ENCODE measurements at places on chromosomes 2 and 18.

DNA sequence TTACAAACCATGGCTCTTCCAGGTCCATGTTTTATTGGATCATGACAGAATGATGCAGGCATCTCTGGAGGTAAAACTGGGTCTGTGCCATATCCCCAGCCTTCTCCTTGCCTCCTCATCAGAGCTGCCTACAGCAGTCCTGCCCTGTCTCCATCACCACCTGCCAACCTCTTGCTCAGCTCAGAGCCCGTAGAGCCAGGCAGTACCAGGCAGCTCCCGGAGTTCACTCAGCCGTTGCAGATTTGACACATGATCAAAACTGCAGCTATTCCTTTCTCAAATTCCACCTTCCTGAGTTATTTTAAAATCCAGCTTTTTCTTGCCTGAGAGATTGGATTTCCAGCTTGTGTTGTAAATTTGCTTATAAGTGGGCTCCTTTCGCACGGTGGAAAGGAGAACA, 218.2 kb upstream of the CELF4 start:
- DNase-seq = no peak

GRCh38 chr18:46630160-46630559, 26.9 kb downstream of the LOXHD1 start:
- peak; percentile 13 for DNase-seq

GRCh38 chr2:12498704-12499103, 218.0 kb upstream of the TRIB2 start:
- no peak for DNase-seq

DNA sequence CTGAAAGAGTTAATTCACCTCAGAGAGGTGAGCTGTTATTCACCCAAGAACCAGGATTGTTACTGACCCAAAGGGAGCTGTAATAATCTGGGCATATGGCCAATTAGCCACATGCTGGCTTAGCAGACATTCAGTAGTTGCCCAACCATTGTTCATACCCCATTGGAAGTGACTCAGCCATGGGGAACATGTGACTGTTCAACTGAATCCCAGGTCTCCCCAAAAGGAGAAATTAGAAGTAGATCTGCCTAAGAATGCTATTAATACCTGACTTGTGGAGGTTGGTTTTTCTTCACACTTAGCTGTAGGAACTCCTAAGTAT, 272.6 kb upstream of the UBE2E3 start:
- DNase-seq = no peak

- DNase-seq = no peak
Observed at GRCh38 chr2:83459456-83459855, 999.6 kb downstream of the SUCLG1 start.

GRCh38 chr2:73979021-73979420, 5.7 kb upstream of the TET3 start:
- DNase-seq = peak; percentile 72

- DNase-seq = no peak
Observed at GRCh38 chr18:34929336-34929780, 111.9 kb upstream of the MAPRE2 start.

GRCh38 chr2:182435754-182436153, 8.9 kb upstream of the PDE1A start:
- DNase-seq = no peak

GRCh38 chr2:132909427-132909826, 239.4 kb upstream of the LYPD1 start:
- DNase-seq = no peak

- DNase-seq = no peak
Observed at GRCh38 chr2:232674491-232674890, 22.6 kb upstream of the GIGYF2 start.

GRCh38 chr2:176078541-176079284, 5.0 kb downstream of the EVX2 start:
- DNase-seq = no peak

GRCh38 chr18:22447792-22448191, 30.1 kb upstream of the CTAGE1 start:
- no peak for DNase-seq

DNA sequence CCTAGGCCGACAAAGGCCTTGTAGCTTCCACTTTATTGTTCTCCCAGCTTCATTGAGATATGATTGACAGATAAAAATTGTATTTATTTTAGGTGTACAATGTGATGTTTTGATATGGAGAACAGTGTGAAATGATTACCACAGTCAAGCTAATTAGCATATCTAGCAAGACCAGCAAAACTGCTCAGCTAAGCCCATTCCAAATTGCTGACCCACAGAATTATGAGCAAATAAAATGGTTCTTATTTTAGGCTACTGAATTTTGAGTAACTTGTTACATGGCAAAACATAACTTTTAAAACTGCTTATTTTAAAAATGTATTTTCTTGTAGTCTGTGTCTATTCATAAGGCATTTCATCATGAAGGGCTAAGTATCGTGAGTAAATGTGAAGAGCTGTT, 8.6 kb upstream of the SELENOI start:
- DNase-seq = no peak

- no peak for DNase-seq
Observed at GRCh38 chr2:223696719-223697118, 94.6 kb upstream of the SCG2 start.

DNA sequence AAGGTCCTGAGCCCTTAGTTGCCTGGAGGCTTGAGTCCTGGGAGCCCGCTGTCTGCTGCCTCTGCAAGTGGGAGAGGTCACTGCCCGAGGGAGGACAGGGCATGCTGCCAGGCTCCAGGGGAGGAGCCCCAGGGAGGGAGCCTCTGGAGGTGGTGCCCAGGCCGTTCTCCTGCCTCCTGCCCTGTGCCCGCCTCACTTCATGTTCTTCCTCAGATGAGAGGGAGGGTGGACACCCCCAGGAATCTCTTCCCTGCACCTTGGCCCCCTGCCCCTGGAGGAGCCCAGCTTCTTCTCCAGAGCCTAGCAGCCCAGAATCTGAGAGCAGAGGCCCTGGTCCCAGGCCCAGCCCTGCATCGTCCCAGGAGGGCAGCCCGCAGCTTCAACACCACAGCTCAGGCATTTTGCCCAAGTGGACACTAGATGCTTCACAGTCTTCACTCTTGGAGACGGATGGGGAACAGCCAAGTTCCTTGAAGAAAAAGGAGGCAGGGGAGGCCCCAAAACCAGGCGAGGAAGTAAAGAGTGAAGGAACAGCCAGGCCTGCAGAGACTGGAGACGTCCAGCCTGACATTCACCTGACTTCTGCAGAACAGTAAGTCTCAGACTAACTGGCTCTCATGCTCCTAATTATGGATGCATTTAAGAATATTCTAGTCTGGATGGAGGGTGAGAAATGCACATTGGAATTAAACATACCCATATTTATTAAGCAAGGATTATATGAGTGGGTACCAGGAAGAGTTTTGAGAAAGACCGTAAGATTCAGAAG, 12.1 kb downstream of the PSD4 start:
- no peak for DNase-seq

DNA sequence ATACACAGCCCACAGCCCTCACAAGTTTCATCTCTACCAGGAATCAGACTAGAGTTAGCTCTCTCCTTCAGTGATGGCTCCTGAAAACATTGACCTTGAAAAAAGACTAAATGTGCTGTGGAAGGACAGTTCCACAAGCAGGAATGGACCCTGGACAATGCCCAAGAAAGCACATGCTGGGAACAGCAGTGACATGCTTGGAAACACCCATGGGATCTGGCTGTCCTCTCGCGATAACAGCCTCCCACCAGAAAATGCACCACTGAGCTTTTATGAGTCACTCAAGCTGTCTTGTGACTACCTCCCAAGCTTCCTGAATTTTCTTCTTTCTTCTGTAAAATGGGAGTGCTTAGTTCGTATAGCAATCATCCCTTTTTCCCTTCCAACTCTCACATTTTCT, 269.2 kb downstream of the LRATD1 start:
- DNase-seq = no peak

- no peak for DNase-seq
Observed at GRCh38 chr2:128105072-128105471, 14.1 kb downstream of the UGGT1 start.

- DNase-seq = no peak
Observed at GRCh38 chr18:9536354-9537152, 61.2 kb downstream of the RALBP1 start.

GRCh38 chr18:73752546-73752945, 395.1 kb downstream of the FBXO15 start:
- no peak for DNase-seq

GRCh38 chr2:118459426-118459825, 371.2 kb downstream of the INSIG2 start:
- DNase-seq = no peak

DNA sequence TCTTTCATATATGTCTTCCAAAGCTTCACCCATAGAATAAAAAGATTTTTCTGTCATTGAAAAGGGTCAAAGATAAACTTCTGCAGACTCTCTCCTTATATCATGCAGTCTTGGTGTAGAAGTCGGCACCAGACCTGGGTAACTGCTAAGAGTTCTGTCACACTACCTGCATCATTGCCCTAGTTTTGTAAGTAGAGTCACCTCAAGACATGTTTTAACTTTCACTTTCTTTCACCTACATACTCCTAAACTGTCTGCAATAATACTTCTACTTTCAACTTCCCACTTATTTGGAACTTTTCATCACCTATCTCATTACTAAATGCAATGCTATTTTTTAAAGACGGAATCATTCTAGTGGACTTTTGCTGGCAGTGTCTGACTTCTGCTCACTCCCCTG, 475.6 kb upstream of the VRK2 start:
- no peak for DNase-seq

DNA sequence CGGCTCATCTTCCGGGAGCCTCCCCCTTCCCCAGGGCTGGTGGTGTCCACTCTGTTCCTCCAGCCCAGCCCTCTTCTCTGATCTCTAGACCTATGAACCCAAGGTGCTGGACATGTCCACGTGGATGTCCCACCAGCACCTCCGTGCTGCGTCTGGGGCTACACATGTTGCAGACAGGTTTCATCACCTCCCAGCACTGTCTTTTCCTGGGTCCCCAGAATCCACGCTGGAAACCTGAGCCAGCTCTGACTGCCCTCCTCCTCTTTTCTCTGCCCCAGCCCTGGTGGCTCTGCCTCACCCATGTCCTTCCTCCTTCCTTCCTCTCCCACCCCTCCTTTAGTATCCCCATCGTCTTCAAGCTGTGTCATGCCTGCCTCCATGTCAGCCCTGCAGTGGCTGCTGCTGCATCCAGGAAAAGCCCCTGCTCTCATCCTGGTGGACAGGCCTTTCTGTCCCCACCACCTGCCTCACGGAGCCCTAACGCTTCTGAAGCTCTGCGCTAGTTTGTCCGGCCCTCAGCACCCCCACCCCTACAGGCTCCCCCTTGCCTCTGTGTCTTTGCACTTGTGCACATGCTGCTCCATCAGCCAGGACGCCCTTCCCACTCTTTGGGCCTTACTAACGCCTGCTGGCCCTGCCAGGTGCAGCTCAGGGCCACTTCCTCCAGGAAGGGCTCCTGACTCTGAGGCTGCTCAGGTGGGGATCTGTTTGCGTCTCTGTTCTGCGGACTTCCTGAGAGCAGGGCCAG, 105.9 kb downstream of the DYSF start:
- no peak for DNase-seq

- DNase-seq = no peak
Observed at GRCh38 chr2:599601-600000, 77.6 kb downstream of the TMEM18 start.

DNA sequence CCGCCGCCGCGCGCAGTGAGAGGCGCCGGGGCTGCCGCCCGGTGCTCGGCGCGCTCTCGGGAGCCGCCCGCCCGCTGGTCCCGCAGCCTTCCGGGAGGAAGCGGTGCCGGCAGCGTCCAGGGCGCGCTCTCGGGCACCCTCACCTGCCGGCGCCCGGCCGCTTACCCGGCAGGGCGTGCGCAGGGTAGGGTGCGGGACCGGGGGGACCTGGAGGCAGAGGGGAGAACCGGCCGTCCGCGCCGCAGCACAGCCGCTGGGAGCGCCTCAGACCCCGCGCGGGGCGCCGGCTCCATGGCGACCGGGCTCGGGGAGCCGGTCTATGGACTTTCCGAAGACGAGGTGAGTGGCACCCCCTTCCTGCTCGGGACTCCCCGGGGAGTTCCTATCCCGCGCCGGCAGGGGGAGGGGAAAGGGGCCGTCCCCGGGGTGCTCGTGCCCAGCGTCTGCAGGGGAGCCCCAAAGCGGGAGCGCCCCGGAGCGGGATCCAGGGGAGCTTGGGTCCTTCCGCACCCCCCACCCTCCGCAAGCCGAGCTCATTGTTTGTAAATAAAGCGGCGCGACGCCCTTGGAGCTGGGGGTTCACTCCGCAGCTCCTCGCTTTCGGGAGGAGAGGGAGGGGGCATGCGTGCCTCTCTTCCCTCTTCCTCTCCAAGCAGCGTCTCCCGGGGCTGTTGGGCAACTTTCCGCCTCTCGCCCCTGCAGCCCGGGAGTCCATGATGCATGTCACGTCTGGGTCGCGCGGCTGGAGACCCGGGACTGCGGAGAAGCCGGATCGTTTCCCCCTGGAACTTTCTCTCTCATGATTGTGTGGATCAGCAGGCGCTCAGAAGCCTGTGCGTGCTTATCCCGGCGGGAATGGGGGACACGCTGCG, 580 bp downstream of the NEDD4L start:
- peak; percentile 24 for DNase-seq
